ENCODE measurements at places on chromosomes 2 and 18.

- DNase-seq = no peak
Observed at GRCh38 chr18:46401486-46402070, 255.4 kb downstream of the LOXHD1 start.

- no peak for DNase-seq
Observed at GRCh38 chr2:41936771-41937463, 110.9 kb upstream of the PKDCC start.

DNA sequence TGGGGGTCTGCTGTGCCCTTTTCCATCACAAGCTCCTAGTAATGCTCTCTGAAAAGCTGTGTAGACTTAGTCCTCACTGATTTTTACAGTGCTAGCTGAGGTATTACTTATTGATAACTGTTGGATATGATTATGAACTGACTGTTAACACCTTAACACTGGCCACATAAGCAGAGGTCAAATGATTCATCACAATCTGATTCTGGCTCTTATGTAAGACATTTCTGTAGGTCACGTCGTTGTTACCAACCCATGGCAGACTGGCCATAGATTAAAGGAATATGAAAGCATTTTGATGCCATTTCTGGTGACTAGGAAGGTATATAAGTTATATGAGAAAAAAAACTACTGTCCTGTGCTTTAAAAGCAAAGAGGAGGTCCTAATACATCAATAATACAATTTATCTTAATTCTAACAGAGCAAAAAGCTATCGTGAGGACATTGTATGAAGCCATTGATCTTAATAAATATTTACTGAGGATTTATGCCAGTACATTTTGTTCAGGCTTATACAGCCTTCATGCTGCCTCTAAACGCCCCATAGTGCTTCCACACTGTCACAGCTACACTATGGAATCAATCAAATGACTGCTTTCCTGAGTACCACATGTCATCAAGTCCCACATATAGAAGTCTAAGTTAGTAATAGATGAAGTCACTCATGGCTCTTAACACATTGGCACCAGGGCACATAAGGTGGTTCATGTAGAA lies 6.9 kb upstream of the RND3 start:
- DNase-seq = no peak

- DNase-seq = peak; percentile 20
Observed at GRCh38 chr2:191631754-191632153, 46.2 kb upstream of the NABP1 start.

- no peak for DNase-seq
Observed at GRCh38 chr18:39845106-39845505, 2109.9 kb upstream of the PIK3C3 start.

DNA sequence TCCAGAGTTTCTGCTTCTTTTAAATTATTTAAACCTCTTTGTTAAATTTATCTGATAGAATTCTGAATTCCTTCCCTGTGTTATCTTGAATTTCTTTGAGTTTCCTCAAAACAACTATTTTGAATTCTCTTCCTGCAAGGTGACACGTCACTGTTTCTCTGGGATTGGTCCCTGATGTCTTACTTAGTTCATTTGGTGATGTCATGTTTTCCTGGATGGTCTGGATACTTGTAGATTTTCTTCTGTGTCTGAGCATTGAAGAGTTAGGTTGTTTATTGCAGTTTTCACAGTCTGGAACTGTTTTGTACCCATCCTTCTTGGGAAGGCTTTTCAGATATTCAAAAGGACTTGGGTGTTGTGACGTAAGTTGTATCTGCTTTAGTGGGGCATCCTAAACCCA lies 172.3 kb upstream of the KCNJ3 start:
- DNase-seq = no peak

DNA sequence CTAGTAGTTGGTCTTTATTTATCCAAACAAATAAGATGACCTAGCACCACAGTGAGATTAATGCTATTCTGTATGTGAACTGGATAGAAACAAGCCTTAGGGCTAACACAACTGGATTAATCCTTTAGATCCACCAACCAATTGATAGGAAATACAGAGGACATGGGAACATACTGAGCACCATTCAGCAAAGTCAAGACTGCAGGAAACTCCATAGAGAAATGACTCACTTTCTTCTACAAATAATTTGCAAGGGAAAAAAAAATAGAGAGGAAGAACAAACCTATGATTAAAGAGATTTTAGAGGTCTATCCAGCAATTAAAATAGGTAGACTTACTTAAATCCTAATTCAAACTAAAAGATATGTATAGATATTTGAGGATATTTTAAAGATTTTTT lies 23.9 kb downstream of the WDFY1 start:
- no peak for DNase-seq

- no peak for DNase-seq
Observed at GRCh38 chr2:152038441-152038958, 60.3 kb downstream of the CACNB4 start.

DNA sequence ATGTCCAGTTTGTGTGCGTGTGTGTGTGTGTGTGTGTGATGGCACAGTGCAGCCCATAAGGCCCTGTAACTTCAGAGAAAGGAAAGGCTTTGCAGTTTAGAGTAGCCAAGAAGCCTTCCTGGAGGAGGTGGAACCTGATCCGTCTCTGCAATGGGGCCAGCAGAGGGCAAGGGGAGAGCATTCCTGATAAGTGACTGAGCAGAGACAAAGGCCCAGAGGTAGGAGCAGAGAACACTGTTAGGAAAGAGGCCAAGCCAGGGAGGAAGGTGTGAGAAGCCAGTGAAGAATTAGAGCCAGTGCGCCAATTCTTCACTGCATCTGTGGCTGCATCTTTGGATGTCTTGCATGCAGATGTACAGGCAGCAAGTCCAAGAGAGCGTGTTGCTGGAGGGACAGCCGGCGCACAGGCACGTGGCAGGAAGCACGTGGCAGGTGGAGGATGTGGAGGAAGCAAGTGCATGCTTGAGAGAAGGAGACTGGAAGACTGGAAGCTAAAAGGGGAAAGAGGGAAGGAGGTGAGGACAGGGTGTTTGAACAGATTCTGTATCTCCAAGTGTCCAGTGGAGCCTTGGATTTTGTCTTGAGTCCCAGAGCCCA lies 196.3 kb downstream of the CTIF start:
- DNase-seq = no peak

Data from stromal cell of bone marrow (primary cell).